ENCODE measurements at places on chromosomes 12 and 14. TPM values are rescaled to one million over a fixed set of nuclear protein-coding genes. Genes with fewer than 3 reads are reported as not detected.

GRCh38 chr12:39426636-39427240 lies 16.2 kb downstream of the KIF21A start:
- no peaks in the 10 kb centered on the region for H3K4me1 ChIP-seq
- H3K36me3 ChIP-seq = no peaks in the 10 kb centered on the region
- H3K27me3 ChIP-seq = no peaks in the 10 kb centered on the region
- DNase-seq = no peak
- H3K4me3 ChIP-seq = no peak overlapping the region
- H3K27ac ChIP-seq = no peak overlapping the region

Gene PPM1H
- polyA plus RNA-seq = 20.0 TPM

DNA sequence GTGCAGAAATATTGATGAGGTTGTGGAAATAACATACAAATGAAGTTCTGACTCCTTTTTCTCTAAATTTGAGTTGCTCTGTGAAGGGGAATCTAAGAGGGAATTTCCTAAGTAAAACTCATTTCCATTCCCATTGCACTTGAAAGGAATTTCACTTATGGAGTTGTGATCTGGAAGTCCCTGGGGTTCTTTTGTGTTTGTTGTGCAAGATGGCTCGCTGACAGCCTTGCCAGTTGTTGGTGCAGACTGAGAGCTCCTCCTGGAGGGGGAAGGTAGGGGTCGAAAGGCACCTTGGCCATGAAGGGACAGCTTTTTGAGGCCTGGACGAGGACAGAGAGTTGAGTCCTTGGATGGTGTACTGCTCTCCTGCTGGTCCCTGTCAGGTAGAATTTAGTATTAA lies 72.0 kb downstream of the C12orf56 start:
- no peak overlapping the region for H3K27ac ChIP-seq
- DNase-seq = no peak
- no peaks in the 10 kb centered on the region for H3K4me1 ChIP-seq

DNA sequence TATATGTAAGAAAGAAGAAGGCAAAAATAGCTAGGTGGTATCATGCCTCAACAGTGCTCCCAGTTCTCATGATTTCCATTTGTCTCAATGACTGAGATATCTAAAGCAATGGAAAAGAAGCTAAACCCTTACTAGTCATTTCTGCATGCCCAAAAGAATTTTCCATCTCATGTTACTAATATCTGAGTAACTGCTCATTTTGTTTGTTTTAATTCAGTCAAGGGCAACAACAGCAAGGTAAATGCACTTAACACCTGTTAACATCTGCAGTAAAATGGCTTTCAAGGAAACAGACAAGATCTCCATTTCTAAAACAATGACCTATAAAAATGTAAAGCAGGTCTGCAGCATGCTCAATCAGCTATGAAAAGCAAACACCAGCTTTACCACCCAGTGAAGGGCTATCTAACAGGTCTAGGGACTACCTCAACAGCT lies 19.4 kb upstream of the SELPLG start:
- H3K4me3 ChIP-seq = no peak overlapping the region
- H3K4me1 ChIP-seq = no peaks in the 10 kb centered on the region
- H3K27me3 ChIP-seq = no peaks in the 10 kb centered on the region
- H3K27ac ChIP-seq = no peak overlapping the region
- DNase-seq = no peak
- peaks cover 66% of the 10 kb centered on the region for H3K36me3 ChIP-seq

GRCh38 chr14:47959740-47960139 lies 284.3 kb upstream of the MDGA2 start:
- H3K36me3 ChIP-seq = no peaks in the 10 kb centered on the region
- no peak for DNase-seq
- no peak overlapping the region for H3K27ac ChIP-seq
- H3K27me3 ChIP-seq = no peaks in the 10 kb centered on the region
- no peaks in the 10 kb centered on the region for H3K4me1 ChIP-seq

- no peak overlapping the region for H3K4me3 ChIP-seq
- H3K36me3 ChIP-seq = peaks cover 4% of the 10 kb centered on the region
- H3K4me1 ChIP-seq = no peaks in the 10 kb centered on the region
- no peak overlapping the region for H3K27ac ChIP-seq
- no peak for DNase-seq
Observed at GRCh38 chr12:107007411-107007810, 20.5 kb upstream of the MTERF2 start.

- H3K36me3 ChIP-seq = no peaks in the 10 kb centered on the region
- DNase-seq = no peak
- H3K4me3 ChIP-seq = no peak overlapping the region
- H3K27ac ChIP-seq = no peak overlapping the region
- peaks cover 20% of the 10 kb centered on the region for H3K4me1 ChIP-seq
Observed at GRCh38 chr12:94145191-94145983, 3.0 kb upstream of the PLXNC1 start.

Gene ERC1
- 17.5 TPM for polyA plus RNA-seq

Gene ADAMTS20
- 0.49 TPM for polyA plus RNA-seq

Gene SERPINA12
- polyA plus RNA-seq = not detected

DNA sequence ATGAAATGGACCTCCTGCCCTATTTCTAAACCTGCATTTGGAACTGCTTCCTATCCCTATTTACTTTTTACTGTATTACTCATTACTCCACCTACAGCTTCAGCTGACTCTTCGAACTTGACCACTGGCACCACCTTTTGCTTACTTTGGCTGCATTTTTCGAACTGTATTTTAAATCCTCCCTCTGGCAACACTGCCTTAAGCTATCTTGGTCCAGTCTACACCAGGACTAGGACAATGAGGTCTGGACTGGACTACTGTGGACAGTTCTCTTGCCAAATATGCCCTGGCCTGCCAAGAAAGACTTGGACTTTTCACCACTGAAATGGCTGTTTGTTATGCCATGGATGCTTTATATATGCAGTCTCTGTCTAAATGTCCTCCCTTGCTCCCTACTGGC lies 328.1 kb downstream of the BTG1 start:
- H3K27me3 ChIP-seq = no peaks in the 10 kb centered on the region
- H3K4me1 ChIP-seq = no peaks in the 10 kb centered on the region
- no peak for DNase-seq
- no peak overlapping the region for H3K4me3 ChIP-seq

GRCh38 chr12:125852116-125852515 lies 786.9 kb downstream of the AACS start:
- H3K27ac ChIP-seq = no peak overlapping the region
- no peak for DNase-seq
- H3K4me3 ChIP-seq = no peak overlapping the region
- H3K4me1 ChIP-seq = no peaks in the 10 kb centered on the region
- no peaks in the 10 kb centered on the region for H3K36me3 ChIP-seq

DNA sequence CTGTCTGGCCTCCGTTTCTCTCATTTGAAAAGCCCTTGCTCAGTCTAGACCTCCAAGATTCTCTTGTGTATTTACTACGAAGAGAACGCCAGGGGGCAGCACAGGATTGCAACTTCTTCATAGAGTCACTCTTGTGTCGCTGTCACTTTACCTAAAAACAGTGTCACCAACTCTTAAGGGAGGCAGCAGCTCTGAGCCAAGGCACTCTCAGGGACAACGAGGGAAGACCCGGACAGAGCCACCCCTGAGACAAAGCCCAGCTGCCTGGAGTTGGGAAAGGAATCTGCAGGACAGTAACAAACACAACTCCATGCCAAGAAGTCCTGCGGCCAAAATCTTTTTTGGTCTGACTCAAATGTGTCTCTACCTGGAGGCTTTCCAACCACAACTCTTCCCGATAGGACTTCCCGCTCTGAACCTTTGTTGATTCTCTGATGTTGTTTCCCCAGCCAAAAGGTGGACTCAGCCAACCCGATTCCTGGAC lies 9.6 kb upstream of the RPAP3 start:
- no peak overlapping the region for H3K27ac ChIP-seq
- no peak overlapping the region for H3K4me3 ChIP-seq
- DNase-seq = peak; percentile 62
- H3K4me1 ChIP-seq = peaks cover 12% of the 10 kb centered on the region
- no peaks in the 10 kb centered on the region for H3K27me3 ChIP-seq
- H3K36me3 ChIP-seq = peaks cover under 1% of the 10 kb centered on the region

DNA sequence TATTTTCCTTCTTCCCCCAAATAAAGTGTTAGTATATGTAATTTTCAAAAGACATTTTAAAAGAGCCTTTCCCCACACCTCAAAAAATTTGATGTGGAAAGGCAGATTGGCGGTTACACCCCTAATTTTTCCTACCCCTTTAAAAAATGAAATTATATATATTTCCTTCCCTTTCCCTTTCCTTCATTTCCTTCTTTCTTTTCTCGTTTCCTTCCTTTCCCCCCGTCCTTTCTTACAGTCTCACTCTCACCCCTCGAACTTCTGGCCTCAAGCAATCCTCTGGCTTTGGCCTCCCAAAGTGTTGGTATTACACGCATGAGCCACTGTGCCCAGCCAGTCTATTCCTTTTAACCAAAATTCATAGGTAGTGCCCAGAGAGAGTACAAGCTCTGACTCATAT lies 4.2 kb upstream of the UNC119B start:
- H3K4me3 ChIP-seq = no peak overlapping the region
- DNase-seq = no peak
- peaks cover 7% of the 10 kb centered on the region for H3K4me1 ChIP-seq
- H3K36me3 ChIP-seq = peaks cover 28% of the 10 kb centered on the region
- H3K27ac ChIP-seq = no peak overlapping the region
- H3K27me3 ChIP-seq = no peaks in the 10 kb centered on the region

DNA sequence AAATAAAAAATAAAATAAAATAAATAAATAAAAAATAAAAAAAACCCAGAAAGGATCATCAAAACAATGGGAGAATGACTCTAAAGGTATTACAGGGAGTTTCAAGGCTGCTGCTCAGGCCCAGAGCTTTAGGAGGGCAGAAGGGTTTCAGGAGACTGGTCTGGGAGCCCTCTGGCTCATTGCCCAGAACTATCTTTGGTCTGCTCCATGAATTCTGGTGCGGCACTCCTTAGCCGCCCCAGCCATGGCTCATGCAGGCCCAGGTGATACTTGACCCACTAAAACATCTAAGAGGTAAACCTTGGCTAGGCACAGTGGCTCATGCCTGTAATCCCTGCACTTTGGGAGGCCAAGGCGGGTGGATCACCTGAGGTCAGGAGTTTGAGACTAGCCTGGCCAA lies 14.7 kb upstream of the TMED10 start:
- H3K27me3 ChIP-seq = no peaks in the 10 kb centered on the region
- no peaks in the 10 kb centered on the region for H3K36me3 ChIP-seq
- H3K4me3 ChIP-seq = no peak overlapping the region
- DNase-seq = no peak
- no peak overlapping the region for H3K27ac ChIP-seq
- H3K4me1 ChIP-seq = peaks cover 6% of the 10 kb centered on the region

- no peak for DNase-seq
- H3K36me3 ChIP-seq = peaks cover 56% of the 10 kb centered on the region
- H3K27me3 ChIP-seq = no peaks in the 10 kb centered on the region
- no peaks in the 10 kb centered on the region for H3K4me1 ChIP-seq
Observed at GRCh38 chr12:132698341-132698740, 11.0 kb downstream of the PXMP2 start.

- no peak overlapping the region for H3K27ac ChIP-seq
- peaks cover 68% of the 10 kb centered on the region for H3K27me3 ChIP-seq
- H3K36me3 ChIP-seq = no peaks in the 10 kb centered on the region
- peaks cover 18% of the 10 kb centered on the region for H3K4me1 ChIP-seq
- no peak overlapping the region for H3K4me3 ChIP-seq
Observed at GRCh38 chr12:57740656-57741412, 2.3 kb upstream of the AGAP2 start.

DNA sequence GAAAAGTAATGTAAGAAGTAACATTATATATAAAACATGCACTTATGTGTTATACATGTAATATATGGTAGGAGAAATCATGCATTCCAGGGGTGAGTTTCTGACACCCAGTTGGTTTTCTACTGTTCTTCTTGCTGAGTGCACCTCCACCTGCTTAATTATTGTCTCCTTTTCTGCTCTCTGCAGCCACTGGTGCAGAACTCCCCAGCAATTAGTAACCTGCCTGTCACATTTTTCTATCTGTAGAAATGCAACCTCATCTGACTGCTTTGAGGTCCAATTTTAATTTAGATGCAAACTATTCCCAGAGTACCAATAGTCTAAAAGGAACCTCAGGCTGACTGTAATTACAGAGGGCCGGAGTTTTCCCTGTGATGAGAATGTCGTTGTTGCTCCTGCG lies 842.1 kb downstream of the AACS start:
- no peaks in the 10 kb centered on the region for H3K4me1 ChIP-seq
- no peak overlapping the region for H3K27ac ChIP-seq
- H3K27me3 ChIP-seq = no peaks in the 10 kb centered on the region
- H3K36me3 ChIP-seq = no peaks in the 10 kb centered on the region

- DNase-seq = peak; percentile 44
- H3K27me3 ChIP-seq = no peaks in the 10 kb centered on the region
- peak overlapping the region; percentile 30 for H3K27ac ChIP-seq
- H3K36me3 ChIP-seq = no peaks in the 10 kb centered on the region
- peaks cover 20% of the 10 kb centered on the region for H3K4me1 ChIP-seq
Observed at GRCh38 chr12:27191531-27191930, 52.6 kb upstream of the STK38L start.

DNA sequence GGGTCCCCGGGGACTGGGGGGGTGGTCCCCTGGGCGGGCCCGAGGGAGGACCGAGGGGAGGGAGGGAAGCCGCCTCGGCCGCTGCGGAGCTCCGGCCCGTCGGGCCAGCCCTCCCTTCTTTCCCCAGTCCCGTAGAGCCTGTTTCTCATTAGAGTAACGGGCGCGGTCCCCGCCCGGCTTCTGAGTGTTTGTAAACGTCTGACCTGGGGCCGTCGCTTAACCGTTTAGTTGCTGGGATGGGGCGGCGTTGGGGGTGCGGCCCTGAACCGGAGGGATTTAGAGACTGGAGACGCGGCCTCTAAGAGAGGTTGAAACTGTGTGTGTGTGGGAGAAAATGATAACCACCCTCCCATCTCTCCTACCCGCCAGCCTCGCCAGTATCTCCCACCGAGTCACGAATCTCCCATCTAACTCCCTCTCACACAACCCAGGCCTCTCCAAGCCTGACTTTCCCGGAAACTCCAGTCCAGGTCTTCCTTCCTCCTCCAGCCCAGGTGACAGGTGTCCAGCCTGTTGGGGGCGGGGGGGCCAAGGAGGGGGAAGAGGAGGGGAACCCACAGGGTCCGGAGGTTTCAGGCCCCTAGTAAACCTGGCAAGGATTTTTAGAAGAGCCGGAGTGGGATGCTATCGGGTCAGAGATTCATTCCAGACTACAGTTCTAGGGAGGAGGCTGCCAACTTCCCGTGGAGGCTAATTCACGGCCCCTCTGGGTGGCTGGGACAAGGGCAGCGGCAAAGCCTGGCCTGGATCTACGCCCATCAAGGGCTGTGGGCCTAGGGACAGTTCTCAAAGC lies 1.1 kb upstream of the NFATC4 start:
- no peaks in the 10 kb centered on the region for H3K27me3 ChIP-seq
- H3K27ac ChIP-seq = peak overlapping the region; percentile 94
- no peaks in the 10 kb centered on the region for H3K36me3 ChIP-seq
- DNase-seq = peak; percentile 99

DNA sequence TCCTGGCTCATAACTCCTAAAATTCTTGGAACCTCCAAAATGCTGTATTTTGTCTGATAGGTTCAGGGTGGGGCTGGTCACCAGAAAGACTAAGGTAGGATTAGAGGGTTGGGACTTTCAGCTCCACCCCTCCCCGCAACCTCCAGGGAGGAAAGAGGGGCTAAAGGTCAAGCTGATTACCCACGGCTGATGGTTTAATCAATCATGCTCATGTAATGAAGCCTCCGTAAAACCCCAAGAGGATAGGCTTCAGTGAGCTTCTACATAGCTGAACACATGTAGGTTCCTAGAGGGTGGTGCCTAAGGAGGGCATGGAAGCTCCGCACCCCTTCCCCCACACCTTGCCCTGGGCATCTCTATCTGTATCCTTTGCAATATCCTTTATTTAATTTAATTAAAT lies 60.0 kb downstream of the DGLUCY start:
- no peak overlapping the region for H3K4me3 ChIP-seq
- peaks cover 4% of the 10 kb centered on the region for H3K4me1 ChIP-seq
- DNase-seq = no peak
- no peak overlapping the region for H3K27ac ChIP-seq
- H3K27me3 ChIP-seq = no peaks in the 10 kb centered on the region

- no peak overlapping the region for H3K4me3 ChIP-seq
- no peak overlapping the region for H3K27ac ChIP-seq
- peaks cover 4% of the 10 kb centered on the region for H3K4me1 ChIP-seq
- peak; percentile 25 for DNase-seq
- no peaks in the 10 kb centered on the region for H3K36me3 ChIP-seq
Observed at GRCh38 chr14:53663709-53664108, 292.9 kb downstream of the BMP4 start.
